ENCODE measurements at places on chromosomes 3 and 15.

GRCh38 chr3:9886328-9886727 is 4.1 kb upstream of the JAGN1 start:
- no peak for DNase-seq

- no peak for DNase-seq
Measured at GRCh38 chr15:67105991-67106763, 40.8 kb downstream of the SMAD3 start.

DNA sequence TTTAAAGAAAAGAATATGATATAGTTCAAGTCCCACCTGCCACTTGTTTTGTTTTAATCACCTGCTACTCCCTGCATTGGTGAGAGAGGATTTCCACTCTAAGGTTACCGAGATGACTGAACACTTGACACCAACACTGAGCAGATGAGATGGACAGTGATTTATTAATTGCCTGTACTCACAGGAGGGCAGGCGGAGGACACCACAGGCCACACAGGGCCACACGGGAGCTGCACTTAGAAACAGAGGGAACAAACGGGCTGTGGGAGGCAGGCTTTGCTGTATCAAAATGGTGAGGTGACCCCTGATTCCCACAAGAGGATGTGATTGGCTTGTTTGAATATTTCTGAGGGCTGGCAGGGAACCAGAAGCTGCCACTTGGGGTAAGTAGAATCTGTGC is 10.8 kb downstream of the MINAR1 start:
- DNase-seq, result no peak

GRCh38 chr3:184773283-184774186 is 38.4 kb upstream of the VPS8 start:
- no peak for DNase-seq

DNA sequence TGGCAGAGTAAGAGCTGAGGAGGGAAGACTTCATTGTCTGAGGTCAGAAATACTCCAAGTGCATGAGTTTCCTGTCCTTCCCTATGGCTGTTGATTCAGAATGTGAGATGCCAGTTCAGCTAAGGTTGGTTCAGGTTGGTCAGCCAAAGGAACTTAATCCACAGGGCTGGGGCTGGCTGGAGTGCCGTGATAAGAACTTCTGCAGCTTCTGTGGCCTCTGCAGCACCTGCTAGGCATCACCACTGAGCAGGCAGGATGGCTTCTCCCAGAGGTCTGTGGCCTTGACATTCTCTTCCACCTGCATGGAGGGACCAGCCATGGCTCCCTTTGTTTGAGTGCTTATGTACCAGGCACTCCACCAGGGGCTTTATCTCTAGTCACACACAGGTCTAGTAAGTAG is 109.5 kb upstream of the PLXNA1 start:
- DNase-seq, result no peak

GRCh38 chr3:10976770-10977169 is 15.8 kb upstream of the SLC6A1 start:
- no peak for DNase-seq

DNA sequence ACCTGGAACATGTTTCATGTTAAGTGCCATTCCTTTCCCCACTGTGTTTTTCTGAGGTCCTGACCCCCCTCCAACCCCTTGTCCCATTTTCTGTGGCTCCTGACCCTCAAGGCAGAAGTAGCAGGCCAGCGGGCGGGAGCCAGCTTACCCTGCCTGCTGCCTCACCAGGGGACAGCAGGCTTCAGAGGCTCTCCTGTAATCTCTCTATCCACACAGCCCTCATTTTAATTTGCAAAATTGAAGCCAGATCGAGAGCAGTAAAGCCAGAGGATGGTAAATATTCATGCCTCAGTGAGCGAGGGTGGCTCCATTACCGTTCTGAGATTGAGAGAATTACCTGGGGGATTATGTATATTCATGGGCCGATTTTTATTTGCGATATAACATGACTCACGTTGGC is 147.6 kb downstream of the DNAJB8 start:
- DNase-seq, result no peak

GRCh38 chr3:128486681-128487537 is 6.1 kb downstream of the GATA2 start:
- DNase-seq, result no peak

DNA sequence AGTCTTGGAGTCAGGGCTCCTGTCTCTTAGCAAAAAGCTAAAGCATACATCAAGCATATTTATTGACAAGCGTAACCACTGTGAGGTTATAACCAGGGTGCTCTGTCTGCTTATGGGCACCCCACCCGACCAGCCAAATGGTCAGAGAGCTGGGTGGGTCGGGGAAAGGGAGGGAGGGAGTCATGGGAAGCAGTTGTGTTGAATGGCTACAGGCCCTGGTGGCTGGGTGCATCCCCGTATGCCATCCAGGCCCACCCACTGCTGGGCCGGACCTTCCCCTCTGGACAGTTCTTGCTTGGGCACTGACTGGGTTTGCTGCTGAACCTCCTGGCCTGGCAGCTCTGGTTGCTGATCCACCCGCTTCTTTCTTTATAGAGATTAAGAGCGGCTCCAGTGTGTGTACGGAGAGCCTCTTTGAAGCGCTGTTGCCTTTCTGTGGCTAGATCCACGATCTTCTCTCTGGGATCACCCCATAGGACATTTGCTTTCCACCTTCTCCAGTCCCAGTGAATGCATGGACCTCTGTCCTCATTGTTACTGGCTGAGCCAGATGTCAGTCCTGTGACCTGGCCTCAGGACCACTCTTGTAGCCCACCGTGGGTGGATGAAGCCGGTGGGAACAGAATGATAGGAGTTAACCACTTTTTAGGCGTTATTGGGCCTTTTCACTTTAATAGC is 59.6 kb downstream of the SMAD3 start:
- DNase-seq, result peak; percentile 49

DNA sequence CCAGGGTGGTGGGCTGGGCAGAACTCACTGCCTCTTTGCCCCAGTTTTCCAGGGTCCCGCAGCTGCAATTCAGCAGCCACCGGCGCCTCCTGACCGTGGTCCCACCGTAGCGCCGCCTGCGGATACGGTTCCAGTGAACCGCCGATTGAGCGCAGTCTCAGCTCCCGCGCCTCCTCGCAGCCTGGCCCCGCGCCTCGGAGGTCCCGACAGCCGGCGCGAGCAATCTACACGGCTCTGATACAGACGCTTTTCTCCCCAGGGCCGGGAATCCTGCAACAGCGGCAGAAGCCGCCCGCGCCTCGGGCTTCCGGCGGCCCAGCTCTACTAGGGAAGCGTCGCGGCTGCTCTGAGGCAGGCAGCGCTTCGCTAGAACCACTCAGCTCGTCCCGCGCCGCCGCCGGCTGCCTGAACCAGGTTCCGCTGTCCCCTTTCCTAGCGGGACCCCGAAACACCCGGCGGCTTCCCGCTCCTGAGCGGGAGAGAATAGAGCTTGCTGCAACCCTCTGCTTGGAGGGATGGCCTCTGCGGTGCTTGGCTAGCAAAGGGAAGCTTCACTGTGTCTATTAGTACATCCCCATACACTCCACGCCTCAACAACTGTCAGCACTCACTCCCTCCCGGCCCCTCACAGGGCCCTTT is 3.1 kb downstream of the FOXL2NB start:
- peak; percentile 69 for DNase-seq

DNA sequence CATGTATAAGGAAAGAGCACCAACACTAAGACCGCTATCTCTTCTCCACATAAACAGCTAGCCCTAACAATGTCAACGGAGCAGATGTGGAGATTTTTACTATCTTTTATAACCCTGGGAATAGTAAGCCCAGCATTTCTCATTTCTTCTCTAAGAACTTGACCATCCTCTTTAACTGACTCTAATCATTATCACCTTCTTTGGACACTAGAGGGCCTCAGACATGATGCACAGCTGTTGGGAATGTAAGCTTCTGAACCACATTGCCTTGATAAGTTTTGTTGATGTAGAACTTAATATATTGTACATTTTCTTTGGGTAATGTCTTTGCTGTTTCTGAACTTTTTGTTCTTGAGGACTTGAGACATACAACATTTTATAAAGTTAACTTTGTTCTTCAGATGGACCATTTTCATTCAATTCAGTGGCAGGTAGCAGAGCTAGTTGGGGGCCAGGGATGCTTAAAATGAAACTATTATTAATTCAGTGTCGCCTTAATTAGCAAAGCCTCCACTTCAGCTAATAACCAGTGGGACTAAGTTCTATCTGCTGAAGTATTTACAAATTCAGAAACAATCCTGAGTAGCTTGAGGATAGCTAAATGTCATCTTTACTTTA is 9.6 kb upstream of the TAGLN3 start:
- peak; percentile 38 for DNase-seq

DNA sequence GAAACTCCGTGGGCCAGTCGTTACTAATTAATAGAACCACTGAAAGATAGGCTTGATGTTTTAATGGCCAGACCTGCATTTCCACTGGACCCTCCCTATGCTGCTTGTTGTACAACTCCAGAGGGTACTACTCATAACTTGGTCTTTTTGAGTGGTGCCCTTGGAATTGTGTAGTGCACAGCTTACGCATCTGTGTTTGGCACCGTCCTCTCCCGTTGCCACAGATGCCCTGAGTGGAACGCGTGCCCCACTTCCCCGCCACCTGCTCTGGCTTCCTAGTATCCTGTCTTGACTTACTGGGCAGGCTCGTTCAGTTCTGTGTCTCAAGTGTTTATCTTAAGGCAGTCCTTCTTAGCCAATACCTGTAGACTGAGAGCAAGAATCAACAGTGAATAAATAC is 78.7 kb downstream of the USP13 start:
- no peak for DNase-seq

DNA sequence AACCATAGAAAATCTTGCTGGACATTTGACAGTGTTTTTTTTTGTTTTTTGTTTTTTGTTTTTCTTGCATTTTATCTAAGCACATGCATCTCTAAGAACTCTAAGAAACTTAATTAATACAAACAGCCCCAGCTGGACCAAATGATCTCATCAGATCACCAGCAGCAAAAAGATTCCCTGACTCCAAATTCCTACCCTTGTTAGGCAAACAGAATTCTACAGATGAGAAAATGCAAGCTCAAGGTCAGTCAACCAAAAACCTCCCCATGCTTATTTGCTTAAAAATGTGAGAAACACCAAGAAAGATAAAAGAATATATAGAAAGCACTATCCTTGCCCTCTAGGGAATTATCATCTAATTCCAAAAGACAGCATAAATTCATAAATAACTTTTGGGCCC is 65.4 kb downstream of the FOXP1 start:
- DNase-seq, result no peak
